Neural progenitor cell (in vitro differentiated cells): ENCODE measurements at places on chromosomes 7 and 10.

DNA sequence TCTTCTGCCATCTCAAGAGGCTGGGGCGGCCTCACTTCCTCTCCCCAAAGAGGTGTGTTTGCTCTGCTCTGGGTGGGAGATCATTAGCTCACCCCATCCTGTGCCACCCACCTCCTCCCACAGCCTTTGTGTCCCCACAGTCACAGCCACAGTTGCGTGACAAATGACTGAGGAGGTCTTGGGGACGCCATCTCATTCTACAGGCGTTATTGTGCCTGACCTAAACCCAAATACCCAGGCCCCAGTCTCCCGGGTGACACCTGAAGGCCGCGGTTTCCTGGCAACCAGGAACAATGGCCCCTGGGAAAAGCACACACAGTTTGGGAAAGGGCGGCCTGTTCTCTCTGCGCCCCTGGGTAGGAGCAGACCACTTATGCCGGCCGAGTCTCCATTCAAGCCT lies 51.6 kb downstream of the SLIT1 start:
- DNase-seq: peak; percentile 69

- DNase-seq: peak; percentile 79
Measured at GRCh38 chr7:1418505-1419309, 40.6 kb downstream of the MICALL2 start.

DNA sequence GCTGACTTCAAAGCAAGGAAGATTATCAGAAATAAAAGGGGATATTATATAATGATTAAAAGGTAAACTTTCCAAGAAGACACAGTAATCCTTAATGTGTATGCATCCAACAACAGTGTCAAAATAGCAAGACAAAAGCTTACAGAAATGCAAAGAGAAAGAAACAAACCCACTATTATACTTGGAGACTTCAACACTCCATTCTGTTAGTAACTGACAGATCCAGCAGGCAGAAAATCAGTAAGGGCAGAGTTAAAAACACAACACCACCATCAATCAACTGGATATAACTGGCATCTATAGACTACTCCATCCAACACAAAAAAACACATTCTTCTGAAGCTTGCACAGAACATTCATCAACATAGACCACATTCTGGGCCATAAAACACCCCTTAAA lies 103.8 kb downstream of the OR13A1 start:
- no peak for DNase-seq

- no peak for DNase-seq
Measured at GRCh38 chr7:38179776-38180226, 1.8 kb downstream of the STARD3NL start.

DNA sequence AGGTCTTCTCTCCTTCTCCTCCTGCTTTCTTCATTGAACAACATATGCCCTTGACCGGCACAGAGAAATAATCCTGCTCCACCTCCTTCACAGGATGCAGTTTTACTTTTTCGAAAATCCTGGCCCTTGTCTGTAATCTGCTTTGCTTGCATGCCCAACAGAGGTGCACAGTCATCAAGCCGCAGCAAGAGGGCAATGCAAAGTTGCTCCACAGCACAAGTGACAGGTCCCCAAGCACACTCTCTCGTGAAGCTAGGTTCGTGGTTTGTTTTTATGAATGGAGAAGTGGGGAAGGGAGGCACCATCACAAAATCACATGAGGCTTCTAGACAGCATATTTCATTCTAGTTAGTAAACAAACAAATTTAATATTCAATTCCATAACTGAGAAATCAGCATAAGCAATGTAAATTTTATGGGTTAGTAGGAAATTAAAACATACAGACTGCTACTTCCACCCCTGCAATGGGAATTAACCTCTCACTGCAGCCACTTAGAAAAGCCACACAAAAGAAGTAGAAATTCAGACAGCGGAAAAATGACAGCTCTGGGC lies 178.8 kb downstream of the TPK1 start:
- peak; percentile 39 for DNase-seq

- DNase-seq: no peak
Measured at GRCh38 chr10:95297402-95297801, 6.6 kb upstream of the PDLIM1 start.

DNA sequence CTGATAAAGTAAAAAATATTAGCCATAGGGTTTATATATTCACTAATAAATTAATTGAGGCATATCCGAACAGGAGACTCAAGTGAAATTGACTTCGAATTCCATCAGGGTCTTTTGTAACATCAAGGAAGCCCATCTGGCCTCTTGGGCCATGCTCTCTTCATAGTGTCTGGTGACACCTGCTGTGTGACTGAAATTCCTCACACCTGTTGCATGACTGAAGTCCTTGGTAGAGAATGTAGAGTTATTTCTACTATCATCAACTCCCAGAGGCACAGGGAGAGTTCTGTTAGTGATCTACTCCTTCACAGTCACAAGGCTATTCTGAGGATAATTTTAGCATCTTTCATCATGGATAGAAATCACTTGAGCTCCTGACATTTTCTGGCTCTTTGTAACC lies 138.3 kb upstream of the LSM8 start:
- DNase-seq: no peak

DNA sequence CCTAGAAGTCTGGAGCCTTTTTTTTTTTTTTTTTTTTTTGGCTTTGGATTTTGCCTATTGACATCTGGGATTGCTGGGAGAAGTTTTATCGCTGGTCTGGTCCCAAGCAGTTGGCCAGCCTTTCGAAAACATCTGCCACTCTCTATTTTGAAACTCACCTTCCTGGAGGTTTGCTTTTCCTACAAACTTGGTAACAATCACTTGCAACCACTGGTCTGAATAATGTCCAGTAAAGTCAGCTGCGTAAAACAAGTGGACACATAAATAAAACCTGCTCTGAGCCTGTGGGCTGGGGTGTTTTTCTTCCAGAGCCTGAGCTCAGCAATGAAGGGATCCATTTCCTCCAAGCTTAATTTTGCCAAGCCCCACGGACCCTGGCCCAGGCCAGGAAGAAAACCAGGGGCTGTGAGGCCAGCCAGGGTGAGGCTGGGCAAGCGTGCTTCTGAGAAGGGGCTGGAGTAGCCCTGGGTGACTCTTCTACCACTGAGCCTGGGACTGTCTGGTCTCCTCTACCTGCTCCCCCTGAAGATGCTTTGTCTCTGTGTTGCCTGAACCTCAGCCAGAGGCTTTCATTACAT lies 202.2 kb downstream of the GFRA1 start:
- no peak for DNase-seq

- DNase-seq: no peak
Measured at GRCh38 chr10:436911-437665, 252.4 kb downstream of the DIP2C start.

DNA sequence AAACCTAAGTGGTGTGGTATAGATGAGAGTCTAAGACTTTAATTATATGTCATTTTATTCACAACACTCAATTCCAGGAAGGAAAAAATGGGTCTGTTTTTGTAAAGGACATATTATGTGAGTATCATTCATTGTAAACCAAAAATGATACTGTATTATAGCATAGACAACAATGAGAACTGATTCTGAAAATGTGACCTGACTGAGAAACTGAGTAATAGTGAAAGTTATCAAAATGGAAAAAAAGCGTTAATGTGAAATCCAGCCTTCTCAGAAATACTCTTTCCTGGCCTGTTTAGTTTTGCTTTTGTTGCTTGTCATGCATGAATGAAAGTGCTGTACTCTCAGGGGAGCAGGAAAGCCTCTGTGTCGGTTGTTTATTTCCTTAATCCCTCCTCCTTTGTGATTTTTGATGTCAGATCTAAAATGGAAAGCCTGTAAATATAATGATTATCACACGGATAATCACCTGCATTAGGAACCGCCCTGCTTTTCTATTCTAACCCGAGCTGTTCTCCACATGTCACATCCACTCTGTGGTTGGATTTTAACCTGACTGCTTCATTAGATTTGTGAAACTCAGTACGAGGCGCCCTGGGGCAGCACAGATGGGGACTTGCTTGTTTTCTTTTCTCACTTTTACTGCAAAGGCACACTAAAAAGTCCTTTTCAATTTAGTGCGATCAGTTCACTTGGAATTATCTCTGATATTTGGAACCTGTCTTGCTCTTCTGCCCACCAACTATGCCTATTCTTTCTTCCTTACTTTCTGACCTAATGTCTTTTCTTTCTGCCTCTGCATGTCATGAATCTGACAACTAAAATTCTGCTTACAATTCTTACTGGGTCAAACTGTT lies 240.9 kb upstream of the KAT6B start:
- peak; percentile 32 for DNase-seq

DNA sequence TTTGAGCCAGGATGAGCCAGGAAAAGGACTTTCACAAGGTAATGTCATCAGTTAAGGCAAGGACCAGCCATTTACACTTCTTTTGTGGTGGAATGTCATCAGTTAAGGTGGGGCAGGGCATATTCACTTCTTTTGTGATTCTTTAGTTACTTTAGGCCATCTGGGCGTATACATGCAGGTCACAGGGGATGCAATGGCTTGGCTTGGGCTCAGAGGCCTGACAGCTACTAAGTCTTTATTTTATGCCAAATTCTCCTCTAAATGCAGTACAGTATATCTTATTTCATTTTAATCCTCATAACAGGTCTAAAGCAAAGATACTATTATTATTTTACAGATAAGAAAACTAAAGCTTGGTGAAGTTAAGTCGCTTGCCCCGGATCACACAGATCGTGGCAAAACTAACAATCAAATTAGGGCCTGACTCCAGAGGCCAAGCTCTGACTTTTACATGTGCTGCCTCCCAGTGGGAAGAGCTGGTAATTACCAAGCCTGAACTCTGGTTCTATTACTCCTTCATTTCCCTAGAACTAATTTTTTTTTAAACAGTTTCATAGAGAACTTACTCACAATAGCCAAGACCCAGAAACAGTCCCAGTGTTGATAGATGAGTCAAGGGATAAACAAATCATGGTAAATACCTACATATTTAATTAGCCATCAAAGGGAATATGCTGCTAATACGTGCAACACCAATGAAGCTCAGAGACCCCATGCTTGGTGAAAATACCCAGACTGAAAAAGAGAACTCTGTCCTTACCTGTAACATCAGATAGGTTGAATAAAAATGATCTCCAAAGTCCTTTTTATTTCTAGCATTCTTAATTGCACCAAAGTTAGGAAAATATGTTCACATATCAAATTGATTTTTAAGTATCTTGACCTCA lies 35.4 kb downstream of the C7orf25 start:
- peak; percentile 74 for DNase-seq

- DNase-seq: peak; percentile 75
Measured at GRCh38 chr7:73701357-73701995, 18.0 kb downstream of the STX1A start.

DNA sequence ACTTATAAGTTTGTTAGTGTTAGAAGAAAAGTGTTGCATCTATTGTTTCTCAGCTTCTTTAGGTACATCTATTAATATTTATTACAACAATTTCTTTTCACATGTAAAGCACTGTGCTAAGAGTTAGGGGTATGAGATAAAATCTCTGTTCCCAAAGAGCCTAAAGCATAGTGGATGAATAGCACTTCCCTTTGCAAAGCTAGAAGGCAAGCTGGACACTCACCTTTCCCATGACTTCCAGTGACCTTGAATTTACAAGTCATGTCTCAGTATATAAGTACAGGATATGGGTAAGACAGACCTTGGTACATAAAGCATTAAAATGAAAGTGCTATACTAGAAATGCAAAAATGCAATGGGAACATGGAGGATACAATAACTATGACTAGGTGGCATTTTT lies 8.7 kb downstream of the CNNM1 start:
- DNase-seq: no peak
